ENCODE measurements at places on chromosomes 2 and 18.

GRCh38 chr2:19866771-19867170 lies 35.0 kb downstream of the TTC32 start:
- DNase-seq: no peak

GRCh38 chr2:85394261-85394681 lies 15.9 kb downstream of the CAPG start:
- no peak for DNase-seq

GRCh38 chr2:112335600-112335999 lies 60.2 kb downstream of the ZC3H6 start:
- DNase-seq: no peak

DNA sequence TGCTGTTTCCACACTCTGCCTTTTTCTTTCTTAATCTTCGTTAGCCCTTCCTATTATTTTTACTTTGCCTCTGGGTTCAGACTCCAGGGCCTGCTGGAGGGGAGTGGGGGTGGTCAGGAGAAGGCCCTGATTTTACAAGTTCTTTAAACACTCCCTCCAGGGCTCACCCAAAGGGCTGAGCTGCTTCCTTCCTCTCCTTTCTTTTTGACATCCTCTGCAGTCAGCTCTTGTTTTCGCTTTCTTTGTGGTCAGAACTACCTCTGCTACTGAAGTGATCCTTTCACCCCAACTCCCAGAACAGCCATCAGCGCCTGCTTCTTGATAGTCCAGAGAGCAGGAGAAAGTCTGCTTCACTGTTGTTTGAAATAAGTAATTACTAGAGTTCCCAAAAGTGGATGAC lies 925.7 kb downstream of the EPHA4 start:
- DNase-seq: no peak

DNA sequence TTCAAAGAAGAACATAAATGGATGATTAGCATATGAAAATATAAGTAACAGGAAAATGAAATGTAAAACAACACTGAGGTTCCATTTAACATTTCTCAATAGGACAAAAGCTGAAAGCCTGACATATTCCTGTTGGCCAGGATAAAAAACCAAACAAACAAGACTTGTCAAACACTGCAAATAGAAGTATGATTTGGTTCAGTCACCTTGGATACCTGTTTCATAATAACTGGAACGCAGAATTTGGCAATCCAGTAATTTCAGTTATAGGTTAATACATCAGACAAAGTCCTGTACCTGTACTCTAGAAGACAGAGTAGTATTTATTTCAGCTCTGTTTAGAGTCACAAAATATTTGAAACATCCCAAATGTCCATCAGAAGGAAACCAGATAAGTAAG lies 16.5 kb upstream of the EVA1A start:
- no peak for DNase-seq

- DNase-seq: peak; percentile 73
These were observed 51.4 kb upstream of the MAP4K3 start for GRCh38 chr2:39488450-39488849.

GRCh38 chr18:8844721-8845148 lies 139.4 kb downstream of the MTCL1 start:
- DNase-seq: no peak

DNA sequence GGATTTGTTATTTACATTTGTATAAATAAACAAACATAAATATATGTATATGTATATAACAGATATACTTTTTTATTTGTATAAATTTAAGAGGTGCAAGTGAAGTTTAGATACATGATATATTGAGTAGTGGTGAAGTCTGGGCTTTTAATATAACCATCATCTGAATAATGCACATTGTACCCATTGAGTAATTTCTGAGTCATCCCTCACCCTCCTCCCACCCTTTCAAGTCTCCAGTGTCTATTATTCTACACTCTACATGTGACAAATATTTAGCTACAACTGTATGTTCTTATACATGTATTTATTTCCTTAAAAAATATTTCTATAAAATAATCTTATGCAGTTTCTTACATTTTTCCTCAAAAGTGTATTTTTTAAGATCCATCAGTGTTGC lies 358.7 kb upstream of the TFPI start:
- no peak for DNase-seq

GRCh38 chr18:34399892-34400291 lies 175.2 kb upstream of the NOL4 start:
- no peak for DNase-seq

- DNase-seq: no peak
These were observed 19.5 kb upstream of the MOCOS start for GRCh38 chr18:36167692-36168218.

- peak; percentile 1 for DNase-seq
These were observed 314.8 kb downstream of the MBD2 start for GRCh38 chr18:53909668-53910067.

GRCh38 chr18:255171-255570 lies 12.7 kb downstream of the THOC1 start:
- DNase-seq: no peak

DNA sequence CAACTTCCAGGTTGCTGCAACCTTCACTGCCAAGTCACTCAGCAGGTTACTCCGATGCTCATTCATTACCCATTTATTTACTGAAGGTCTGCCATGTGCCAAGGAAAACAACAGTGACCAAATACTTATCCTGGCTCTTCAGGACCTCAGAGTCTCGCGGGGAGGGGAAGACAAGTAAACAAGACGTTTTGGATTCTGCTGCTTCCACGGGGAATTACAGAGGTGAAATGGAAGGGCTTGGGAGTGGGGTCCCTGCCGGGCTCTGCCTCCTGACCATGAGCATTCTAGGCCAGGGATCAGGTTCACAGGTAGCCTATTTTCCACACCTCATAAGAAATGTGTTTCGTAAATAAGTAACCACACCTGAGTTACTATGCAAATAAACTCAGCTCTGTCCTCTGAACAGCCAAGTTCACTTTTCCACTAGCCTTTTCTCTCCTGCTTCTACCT lies 68.1 kb downstream of the CLHC1 start:
- DNase-seq: no peak

DNA sequence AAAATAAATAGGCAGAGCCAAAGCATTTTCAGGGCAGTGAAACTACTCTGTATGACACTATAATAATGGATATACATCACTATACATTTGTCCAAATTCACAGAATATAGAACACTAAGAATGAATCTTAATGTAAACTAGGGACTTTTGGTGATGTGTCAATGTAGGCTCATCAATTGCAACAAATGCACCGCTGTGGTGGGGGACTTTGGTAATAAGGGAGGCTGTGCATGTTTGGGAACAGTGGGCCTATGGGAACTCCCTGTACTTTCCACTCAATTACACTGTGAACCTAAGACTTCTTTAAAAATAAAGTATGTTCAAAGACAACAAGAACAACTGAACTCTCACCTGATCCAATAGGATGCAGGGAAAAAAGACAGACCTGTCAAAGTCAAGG lies 220.7 kb downstream of the CMPK2 start:
- no peak for DNase-seq

DNA sequence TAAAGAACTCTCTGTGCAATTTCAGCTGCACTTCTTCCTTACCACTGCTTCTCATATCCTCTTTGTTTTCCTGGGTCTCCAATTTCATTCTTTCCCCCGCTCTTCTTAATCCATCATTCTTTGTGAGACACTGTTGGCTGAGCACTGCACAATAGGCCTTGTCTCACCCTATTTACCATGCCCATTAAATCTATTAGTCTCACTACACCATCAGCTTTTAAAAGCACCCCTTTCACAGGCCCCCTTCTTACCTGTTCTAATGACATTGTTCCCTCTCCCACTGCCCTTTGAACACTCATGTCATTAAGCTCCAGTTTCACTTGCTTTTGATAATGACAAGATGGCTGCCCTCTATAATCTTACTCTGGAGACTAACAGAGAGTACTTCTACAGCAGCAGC lies 404.1 kb upstream of the ACVR2A start:
- no peak for DNase-seq

GRCh38 chr2:68152681-68153347 lies 4.9 kb upstream of the PNO1 start:
- no peak for DNase-seq

- DNase-seq: no peak
These were observed 256.0 kb downstream of the DCDC2C start for GRCh38 chr2:3959372-3959771.

DNA sequence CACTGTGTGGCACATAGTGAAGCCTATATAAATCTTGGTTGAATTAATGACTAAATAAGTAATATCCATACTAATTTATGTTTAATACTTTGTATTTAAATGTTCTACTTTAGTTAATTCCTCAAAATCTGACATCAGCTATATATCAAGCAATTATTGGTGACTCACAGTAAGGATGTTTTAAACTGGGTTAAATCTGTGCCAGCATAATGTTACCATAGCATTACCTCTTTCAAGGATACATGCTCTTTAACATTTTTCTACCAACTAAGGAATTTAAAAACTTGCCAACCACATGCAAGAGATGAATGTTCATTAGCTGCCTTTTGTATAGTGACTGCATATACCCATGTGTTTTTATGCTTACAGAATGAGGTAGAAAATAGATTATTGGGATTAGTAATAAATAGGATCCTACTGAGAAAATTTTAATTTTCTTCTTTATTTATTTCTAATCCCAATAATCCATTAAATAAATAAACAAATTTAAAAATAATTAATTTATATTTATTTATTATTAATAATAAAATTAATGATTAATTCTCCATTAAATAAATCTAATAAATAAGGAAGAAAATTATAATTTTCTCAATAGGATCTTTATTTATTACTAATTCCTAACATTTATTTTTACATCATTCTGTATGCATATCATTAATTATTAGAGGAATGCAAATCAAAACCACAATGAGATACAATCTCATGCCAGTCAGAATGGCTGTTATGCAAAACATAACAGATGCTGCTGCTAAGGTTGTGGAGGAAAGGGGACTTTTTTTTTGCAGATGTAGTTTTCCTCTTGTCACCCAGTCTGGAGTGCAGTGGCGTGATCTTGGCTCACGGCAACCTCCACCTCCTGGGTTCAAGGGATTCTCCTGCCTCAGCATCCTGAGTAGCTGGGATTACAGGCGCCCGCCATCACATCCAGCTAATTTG lies 410.7 kb upstream of the DSEL start:
- no peak for DNase-seq

DNA sequence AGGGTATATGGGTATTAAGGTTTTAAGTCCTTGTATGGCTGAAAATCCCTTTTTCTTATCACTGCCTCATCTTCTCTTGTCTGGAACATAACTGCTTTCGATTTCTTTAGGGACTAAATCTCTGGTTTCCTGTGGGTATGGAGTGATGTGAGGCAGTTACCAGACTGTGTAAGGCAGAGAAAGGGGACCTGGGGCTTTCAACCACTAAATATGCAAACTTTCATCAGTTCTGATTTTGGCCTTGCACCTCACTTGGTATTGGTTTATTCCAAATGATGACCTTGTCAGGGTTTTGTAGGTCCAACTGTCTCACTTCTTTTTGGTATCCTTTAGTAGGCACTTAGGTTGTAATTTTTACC lies 9.3 kb downstream of the MAP4K4 start:
- no peak for DNase-seq

GRCh38 chr2:152376385-152376784 lies 41.4 kb downstream of the FMNL2 start:
- no peak for DNase-seq

- DNase-seq: no peak
These were observed 272.0 kb downstream of the TGIF1 start for GRCh38 chr18:3721771-3722648.

DNA sequence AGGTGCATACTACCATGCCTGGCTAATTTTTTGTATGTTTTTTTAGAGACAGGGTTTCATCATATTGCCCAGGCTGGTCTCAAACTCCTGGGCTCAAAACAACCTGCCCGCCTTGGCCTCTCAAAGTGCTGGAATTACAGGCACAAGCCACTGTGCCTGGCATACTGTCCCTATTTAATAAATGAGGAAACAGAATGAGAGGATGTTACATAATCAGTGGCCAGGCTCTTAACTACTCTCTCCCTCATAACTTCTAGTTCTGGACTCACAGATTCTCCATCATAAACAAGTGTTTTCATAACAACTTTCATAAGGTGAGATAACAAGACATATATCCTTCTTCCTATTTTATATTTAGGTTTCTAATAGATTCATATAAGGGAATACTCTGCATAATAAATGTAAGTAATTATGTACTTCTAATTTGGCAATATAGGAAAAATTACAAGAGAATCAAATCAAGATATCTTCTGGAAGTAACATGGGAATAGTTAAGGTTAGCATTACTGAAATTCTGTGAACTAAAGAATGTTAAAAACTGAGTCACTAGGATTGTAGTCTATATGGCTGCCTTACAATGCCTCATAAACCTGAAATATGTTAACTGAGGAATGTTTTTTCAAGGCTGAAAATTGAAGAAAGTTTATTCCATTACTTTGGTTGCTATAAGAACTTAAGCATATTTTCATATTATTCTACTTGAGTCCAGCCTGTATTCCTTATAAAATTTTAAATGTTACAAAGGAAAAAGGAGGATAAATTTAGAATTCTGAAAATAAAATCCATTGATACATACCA lies 71.3 kb downstream of the SLC25A12 start:
- no peak for DNase-seq

- DNase-seq: no peak
These were observed 47.1 kb upstream of the SPRED2 start for GRCh38 chr2:65479524-65479923.

GRCh38 chr2:8438476-8438875 lies 243.4 kb upstream of the ID2 start:
- no peak for DNase-seq

- no peak for DNase-seq
These were observed 174.1 kb downstream of the SMAD7 start for GRCh38 chr18:48776641-48777025.

- DNase-seq: no peak
These were observed 286.5 kb downstream of the LPIN1 start for GRCh38 chr2:12032975-12033374.

DNA sequence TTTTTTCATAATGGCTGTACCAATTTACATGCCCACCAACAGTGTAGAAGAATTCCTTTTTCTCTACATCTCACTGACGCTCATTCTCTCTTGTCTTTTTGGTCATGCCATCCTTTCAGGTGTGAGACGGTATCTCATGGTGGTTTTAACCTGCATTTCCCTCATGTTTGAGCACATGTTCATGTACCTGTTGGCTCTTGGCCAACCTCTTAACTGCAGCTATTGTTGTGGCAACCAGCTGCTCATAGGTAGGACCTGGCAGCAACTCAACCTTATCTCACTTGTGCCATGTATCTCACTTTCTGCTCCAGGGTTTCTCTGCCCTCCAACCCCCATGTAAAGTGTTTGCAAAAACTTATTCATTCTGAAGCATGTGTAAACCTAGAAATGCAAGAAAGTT lies 167.5 kb downstream of the UPP2 start:
- no peak for DNase-seq

GRCh38 chr2:48269117-48269822 lies 260.7 kb upstream of the STON1 start:
- DNase-seq: no peak

GRCh38 chr2:205706769-205707381 lies 24.6 kb downstream of the NRP2 start:
- no peak for DNase-seq

GRCh38 chr18:69490072-69490471 lies 89.4 kb downstream of the DOK6 start:
- no peak for DNase-seq

- no peak for DNase-seq
These were observed 71.4 kb downstream of the METTL8 start for GRCh38 chr2:171362396-171362795.
